ENCODE measurements at places on chromosomes 2 and 18. TPM values are rescaled to one million over a fixed set of nuclear protein-coding genes. Genes with fewer than 3 reads are reported as not detected.

TEX44 gene
- not detected for total RNA-seq

UGT1A5 gene
- 0.34 TPM for total RNA-seq

EMILIN1 gene
- total RNA-seq, result 6.0 TPM

FTCDNL1 gene
- total RNA-seq, result 0.86 TPM

PASK gene
- 8.5 TPM for total RNA-seq

TRIM43 gene
- total RNA-seq, result not detected

DNA sequence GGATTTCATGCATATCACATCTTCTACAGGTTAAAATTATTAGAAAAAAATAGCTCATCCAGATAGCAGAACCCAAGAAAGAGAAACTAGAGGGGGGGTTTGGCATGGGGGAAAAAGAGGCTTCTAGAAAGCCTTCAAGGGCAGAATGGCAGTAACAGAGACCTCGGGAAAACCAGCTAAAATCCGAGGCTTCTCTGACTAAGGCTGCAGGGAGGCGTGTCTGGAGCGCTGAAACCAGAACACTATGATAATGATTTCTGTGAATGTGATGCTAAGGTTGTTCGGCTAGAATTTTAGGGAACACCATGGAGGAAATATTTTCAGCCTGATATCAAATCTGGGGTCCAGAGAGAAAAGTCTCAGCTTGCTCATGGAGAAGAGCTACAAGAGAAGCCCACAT, 73.0 kb downstream of the ATP8B1 start:
- no peak for DNase-seq

- DNase-seq, result no peak
These were observed 631.8 kb upstream of the ID2 start for GRCh38 chr2:8049851-8050571.

- no peak for DNase-seq
These were observed 420.2 kb downstream of the SUCLG1 start for GRCh38 chr2:84038866-84039265.

- DNase-seq, result no peak
These were observed 55.2 kb downstream of the CIB4 start for GRCh38 chr2:26585966-26586365.

- no peak for DNase-seq
These were observed 80.4 kb downstream of the TNS1 start for GRCh38 chr2:217922101-217923006.

GRCh38 chr2:119484834-119485233, 39.4 kb downstream of the SCTR start:
- no peak for DNase-seq

DNA sequence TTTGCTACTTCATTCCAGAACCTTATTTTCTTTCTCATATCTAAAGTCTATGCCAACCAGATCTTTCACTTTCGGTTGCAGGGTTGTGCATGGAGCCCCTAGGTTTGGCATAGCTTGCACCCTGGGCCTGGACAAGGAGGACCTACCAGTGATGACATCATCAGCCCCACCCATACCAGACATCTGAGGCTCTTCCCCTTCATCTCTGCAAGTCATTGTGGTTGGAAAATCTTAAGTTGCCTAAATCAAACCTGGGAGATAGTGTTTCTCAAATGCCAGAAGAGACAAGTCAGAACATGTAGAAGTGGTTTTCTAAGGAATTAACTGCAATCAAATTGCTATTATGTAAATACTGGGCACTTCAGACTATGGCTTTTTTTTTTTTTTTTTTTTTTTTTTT, 363.3 kb downstream of the ZNF516 start:
- peak; percentile 58 for DNase-seq

DNA sequence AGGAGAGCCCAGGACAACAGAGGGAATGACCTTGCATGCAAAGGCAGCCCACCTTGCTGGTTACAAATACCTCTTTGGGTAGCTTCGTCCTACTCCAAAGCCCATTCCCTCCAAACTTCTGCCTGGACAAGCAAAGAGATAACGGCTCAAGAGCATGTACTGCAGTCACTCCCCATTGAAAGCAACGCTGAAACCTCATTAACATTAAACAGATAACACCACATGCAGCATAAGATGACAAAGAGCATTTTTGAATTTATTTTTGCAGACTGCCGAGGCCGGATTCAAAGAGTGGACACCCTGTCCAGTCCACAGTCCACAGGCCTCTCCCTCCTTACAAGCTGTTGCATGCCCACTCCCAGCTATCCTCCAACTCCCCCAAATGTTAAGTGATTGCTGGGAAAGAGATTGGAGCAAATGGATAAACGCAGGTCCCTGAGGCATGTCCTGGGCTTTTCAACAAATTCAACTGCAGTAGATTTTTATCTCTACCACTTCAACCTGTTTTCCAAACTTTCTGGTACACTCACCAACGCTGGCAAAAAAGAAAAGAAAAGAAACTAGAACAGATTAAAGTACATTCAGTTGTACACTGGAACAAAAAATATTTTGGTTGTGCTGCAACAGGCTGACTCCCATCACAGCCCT, 40.1 kb downstream of the MREG start:
- no peak for DNase-seq

DNA sequence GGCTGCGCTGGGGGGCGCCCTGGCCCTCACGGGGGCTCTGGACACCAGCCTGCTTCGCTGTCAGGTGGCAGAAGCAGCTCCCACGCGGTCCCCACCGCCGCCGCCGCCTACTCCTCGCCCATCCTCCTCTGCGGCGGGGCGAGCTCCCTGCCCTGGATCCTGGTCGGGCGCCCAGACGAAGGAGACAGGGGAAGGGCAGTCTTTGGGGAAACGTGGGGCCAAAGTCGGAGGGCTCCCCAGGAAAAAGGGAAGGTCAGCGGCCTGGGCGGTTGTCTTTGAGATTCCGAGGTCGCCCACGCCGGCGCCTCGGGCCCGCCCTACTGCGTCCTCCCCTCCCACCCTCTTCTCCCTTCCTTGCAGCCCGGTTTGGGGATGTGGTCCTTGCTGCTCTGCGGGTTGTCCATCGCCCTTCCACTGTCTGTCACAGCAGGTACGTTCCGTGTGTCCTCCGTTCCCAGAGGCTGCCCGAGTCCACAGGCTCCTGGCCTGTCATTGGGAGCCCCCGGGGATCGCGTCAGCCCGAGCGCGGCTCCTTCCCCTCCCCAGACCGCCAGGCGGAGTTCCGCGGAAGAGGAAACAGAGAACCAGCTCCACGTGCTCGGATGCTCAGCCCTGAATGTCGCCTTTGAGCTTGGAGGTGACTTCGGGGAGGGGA, 800 bp downstream of the IL1RL2 start:
- DNase-seq, result peak; percentile 31

GRCh38 chr2:191320881-191321280, 75.7 kb downstream of the MYO1B start:
- DNase-seq, result no peak

- DNase-seq, result no peak
These were observed 143.9 kb upstream of the GYPC start for GRCh38 chr2:126512026-126512425.

- peak; percentile 61 for DNase-seq
These were observed 83.6 kb downstream of the ACVR1 start for GRCh38 chr2:157792335-157793052.

DNA sequence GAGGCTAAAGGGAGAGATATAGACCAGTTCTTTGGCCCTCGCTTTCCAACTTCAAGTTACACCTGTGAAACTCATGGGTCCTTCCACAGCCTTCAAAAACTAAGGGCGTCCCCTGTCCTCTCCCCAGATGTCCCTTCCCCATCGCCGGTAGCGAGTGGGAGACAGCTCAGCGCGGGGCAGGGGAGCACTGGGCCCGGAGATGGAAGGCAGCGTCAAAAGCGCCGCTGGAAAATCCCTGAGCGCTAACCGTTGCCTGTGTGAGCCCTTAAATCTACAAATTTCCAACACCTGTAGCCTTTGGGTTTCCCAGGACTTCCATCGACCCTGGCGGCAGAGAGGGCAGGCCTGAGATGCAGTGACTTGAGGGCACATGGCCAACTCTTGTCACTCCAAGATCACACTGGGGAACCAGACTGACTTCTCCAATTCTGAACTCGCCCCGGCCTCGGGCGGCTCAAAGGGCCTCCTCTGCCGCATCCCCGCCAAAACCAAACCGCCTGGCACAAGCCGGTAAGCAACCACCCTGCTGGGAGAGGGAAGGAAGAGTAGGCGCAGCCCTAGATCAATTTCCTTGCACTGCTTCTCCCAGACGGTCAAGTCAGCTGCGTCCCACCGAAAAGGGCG, 879 bp upstream of the EPAS1 start:
- DNase-seq, result no peak

- DNase-seq, result no peak
These were observed 120.8 kb upstream of the CHAC2 start for GRCh38 chr2:53646788-53647187.

GRCh38 chr2:138609446-138609845, 107.9 kb downstream of the SPOPL start:
- no peak for DNase-seq

DNA sequence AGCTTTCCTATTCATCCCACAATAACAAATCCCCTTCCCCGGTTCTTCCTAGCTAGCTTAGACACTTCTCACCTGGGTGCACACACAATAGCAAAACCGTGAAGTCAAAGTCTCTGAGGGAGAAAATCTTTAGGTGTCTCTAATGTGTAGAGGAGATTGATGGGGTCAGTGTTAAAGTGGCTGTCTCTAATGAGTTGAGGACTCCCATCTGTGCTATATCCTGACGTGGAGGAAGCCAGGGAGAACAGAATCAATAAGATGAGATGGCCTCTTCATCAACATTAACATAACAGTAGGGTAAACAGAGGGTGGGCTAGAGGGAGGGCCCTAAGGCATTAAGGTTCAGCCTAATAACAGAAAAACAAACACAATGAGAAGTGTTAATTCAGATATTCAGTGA, 120.4 kb downstream of the SLC5A7 start:
- no peak for DNase-seq
